Epithelial cell of esophagus (primary cell): ENCODE measurements at places on chromosomes 4 and X.

DNA sequence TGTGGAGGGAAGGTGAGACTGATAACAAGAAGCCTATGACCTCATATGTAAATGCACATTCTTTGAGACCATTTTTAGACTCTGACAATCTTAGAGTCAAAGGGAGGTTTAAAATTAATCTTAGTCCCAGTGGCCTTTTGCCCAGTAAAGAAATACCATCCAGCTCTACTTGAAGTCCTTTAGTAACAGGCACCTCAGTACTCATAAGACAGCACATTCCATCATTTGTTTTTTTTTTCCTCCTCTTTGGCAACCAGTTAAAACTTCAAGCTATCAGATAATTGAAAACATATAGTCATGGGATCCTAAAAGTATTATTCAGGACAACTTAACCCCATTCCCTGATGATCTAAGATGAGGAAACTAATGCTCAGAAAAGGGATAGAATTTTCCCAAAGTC is 4.6 kb downstream of the EDA2R start:
- DNase-seq: no peak

DNA sequence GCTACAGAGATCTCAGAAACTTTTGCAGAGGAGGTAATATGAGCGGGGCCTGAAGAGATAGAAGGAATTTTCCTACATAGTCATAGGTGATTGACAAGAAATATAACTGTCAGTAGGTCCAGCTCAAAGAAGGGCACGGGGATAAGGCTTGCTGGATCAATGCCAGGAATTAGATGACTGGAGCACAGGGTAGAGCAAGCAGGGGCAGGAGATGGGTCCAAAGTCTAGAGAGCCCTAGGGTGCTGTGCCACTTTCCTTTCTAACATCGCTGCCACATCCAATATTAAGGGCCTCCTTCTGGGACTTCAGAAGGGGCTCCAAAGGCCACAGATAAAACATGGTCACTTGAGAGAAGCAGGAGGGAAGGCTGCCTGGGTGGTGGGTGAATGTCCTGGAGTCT is 402.2 kb downstream of the MID1IP1 start:
- DNase-seq: no peak

DNA sequence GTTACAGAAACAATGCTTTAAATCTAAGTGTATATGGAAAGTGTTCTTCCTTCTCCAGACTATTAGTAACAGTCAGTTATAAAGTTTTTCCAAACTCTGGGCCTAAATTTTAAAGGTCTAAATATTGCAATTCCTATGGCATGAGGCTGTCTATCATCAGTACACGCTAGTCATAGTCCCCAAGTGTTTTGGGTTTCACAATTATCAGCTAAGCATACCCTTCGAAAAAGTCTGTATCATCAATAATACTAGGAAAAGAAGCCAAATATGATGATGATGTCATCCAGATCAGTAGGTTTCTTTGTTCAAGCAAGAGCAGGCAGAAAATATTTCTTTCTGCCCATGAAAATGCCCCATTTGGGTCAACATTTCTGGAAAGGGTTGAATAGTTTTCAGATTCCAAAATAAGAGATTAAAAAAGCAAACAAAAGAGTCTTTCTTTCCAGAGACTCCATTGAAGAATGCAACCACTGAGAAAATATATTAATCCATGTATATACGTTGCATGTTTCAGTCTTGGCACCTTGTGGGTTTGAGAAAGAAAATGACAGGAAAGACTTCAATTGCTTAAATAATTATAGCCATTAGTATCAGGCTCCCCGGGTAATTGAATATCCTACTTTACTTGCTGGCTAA is 173.8 kb downstream of the CAMK2D start:
- DNase-seq: no peak

- DNase-seq: no peak
Measured at GRCh38 chrX:96376266-96376665, 308.4 kb upstream of the DIAPH2 start.

- no peak for DNase-seq
Measured at GRCh38 chrX:21843179-21843578, 3.8 kb downstream of the MBTPS2 start.

DNA sequence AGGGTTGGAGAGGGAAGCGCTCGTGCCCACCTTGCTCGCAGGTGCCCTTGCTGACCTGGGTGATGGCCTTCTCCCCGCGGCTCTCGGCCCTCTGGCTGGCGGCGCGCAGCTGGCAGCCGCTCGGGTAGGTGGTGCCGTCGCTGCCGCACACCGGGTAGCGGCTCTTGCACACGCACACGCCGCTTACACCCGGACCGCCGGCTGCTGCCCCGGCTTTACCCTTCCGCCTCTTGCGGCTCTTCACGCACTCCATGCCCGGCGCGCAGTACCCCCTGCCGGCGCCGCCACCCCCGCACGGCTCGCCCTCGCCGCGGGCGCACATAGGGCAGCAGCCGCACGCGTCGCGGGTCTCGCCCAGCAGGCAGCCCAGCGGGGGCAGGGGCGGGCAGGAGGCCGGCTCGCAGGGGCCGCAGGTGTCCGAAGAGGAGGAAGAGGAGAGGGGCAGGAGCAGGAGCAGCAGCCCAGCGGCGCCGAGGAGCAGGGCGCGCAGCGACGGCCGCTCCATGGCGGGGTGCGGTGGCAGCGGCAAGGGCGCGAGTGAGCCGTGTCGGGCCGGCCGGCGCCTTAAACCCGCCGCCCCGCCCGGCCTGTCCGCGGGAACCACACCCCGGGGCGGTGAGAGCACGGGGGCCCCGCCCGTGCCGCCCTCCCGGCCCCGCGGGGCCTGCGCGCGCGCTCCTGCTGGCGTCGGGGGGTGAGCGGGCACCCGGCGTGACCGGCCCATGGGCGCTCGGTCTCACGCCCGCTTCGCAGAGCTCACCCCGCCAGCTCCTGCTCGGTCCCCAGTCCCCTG is at the start of gene IGFBP7:
Gene IGFBP7 (minus strand): TSS at position 539 of the 793 bp plus-strand sequence. CDS start 34 bp downstream, at position 505.
- DNase-seq: peak; percentile 57

DNA sequence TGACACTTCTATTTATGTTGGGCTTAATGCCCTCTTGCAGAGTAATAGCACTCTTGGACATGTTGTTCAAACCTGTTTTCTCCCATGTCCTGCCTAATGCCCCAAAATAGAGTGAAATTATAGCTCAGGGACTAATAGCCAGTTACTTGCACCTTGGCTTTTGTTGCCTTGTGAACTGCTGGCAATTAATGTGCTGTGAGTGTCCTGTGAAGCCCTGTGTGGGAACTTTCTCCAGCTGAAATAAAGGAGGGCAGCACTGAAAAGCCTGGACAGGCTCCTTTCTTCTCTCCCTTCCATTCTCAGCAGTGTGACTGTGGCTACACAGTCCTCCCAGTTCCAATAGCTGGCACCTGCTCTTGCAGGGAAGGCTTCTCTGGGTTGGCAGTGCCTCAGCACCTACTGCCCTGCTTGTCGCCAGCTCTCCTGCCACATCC is 72.4 kb downstream of the DCLK2 start:
- DNase-seq: no peak

GRCh38 chr4:39660045-39660444 is 21.4 kb upstream of the SMIM14 start:
- peak; percentile 75 for DNase-seq

- DNase-seq: peak; percentile 0
Measured at GRCh38 chrX:143437439-143437838, 79.8 kb downstream of the SPANXN3 start.

GRCh38 chr4:103306870-103307375 is 108.8 kb upstream of the CENPE start:
- DNase-seq: peak; percentile 34

- DNase-seq: no peak
Measured at GRCh38 chr4:71446479-71447081, 107.8 kb downstream of the SLC4A4 start.

GRCh38 chr4:173398779-173399415 is at the start of gene SCRG1:
SCRG1 (minus strand) TSS chr4:173399116; CDS start chr4:173391414, 7,702 bp downstream.
- DNase-seq: no peak

DNA sequence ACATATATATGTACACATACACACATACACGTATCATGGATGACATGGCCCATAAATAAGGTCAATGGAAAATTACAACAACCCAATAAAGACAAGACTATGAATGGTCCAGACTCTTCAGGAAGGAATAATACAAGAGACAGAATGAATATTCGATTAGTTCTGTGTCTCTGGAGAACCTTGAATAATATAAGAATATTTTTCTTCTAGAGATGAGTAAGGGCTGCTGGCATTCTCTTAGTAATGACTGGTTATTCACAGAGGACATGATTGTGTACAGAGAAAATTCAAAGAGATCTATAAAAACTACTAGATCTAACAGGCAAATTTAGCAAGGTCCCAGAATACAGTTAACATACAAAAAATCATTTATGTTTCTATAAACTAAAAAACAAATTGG is 23.3 kb downstream of the SPIN4 start:
- DNase-seq: no peak

DNA sequence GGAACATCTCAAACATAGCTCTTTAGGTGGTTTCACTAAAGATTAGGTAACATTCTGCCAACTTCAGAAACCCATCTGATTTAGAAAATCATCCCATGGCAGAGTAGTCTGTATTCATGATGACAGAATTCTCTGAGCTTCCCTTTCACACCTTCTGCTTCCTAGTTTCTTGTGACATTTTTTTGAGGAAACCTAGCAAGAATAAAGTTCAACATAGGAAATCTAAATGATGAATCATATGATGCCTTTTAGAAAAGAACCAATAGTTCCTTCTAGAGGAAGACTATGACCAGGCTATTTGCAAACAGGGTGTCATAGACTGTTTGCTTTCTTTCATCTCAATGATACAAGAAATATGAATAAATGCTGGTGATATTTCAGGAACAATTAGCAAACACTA is 49.8 kb upstream of the CAMK2D start:
- DNase-seq: no peak

DNA sequence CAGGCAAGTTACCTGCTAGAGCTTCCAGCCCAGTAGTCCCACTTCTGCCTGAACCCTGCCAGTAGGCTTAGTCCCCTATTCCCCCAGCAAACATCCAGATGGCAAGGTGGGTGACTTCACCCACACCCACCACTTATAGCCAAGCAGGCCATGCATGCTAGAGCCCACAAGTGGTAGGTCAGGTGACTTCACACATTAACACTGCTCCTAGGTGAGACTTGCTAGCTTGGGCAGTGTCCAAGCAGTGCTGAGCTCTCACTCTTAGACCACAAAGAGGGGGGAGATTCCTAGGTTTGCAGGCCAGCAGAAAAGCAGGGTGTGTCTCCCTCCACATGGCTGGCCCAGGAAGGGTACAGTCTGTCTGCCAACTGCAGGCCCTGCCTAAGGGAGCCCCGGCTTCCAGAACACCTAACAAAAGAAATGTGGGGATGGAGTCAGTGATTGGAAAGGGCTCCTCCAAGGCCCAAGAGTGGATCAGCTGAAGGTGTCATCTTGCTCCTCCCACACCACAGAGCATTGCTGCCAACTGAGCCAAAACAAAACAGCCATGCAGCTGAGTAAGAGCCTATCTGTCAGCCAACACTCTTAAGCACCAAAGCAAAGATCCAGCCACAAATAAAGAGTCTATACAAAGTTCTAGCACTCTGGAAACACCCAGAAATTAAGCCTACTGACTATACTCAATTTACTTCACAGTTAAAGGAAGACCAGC is 158.1 kb upstream of the USP38 start:
- no peak for DNase-seq

- peak; percentile 66 for DNase-seq
Measured at GRCh38 chr4:80767944-80768343, 262.6 kb upstream of the BMP3 start.

DNA sequence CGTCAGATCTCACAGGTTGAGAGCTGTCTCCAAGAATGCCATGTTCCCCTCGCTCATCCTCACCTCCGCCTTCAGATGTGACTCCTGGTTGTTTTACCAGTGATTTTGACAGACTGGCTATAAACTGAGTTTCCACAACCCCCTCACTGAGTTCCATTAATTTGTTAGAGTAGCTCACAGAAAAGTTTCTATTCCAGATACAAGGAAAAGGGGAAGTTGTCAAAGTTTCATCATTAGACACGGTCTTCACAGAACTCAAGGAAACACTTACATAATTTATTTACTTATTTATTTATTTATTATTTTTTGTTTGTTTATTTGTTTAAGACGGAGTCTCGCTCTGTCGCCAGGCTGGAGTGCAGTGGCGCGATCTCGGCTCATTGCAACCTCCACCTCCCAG is 55.7 kb upstream of the IQSEC2 start:
- no peak for DNase-seq

GRCh38 chr4:181982437-181982836 is 260.8 kb upstream of the TENM3 start:
- DNase-seq: no peak

DNA sequence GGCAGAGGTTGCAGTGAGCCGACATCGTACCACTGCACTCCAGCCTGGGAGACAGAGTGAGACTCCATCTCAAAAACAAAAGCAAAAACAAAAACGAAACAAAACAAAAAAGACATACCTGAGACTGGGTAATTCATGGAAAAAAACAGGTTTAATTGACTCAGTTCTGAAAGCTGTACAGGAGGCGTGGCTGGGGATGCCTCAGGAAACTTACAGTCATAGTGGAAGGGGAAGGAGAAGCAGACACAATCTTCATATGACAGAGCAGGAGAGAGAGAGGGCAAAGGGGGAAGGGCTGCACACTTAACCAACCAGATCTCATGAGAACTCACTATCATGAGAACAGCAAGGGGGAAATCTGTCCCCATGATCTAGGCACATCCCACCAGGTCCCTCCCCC is 229.5 kb downstream of the STK32B start:
- DNase-seq: no peak

DNA sequence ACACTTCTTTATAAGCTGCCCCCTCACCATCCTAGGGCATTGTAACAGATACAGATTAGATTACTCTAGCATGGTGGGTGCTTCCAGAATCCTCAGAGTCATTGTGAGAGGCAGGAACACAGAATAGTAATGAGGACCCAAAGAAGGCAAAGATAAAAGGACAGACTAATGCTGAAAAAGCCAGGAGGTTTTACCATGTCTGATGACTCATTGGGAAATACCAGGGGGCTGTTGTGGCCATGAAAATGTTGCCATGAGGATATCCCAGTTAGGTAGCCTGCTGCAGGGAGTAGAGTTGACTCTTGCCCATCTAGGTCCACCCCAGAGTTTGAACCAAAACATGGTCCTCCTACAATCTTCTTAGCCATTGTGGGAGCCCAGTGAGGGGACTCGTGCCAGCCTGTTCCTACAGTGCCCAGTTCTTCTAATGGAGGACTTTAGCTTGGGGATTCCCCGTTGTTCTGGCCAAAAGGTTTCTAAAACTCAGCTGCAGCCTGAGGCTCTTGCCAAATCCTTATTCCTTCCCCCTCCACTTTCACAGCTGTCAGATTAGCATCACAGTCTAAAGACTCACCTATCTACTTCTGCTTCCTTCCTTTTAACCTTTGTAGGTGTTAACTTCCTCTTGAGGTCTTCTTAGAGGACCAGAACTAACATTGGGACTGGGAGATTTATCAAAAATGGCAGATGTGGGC is 586.0 kb upstream of the AADAT start:
- DNase-seq: peak; percentile 28

DNA sequence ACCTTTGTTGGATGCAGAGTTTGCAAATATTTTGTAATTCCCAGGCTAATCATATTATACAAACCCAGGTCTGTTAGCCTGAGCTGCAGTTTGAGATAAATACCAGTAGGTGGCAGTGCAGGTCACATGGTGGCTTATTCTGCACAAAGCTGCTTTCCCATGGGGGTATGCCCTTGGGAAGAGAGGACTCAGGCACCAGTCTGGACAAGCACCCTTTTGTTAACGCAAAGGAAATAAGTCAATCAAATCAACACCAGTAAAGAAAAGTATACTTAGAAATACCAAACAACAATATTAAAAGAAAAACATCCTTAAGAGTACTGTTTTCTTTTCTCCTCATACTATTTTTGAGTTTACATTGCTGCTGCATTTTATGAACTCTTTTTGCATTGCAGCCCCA is 389.0 kb upstream of the ZFP42 start:
- DNase-seq: peak; percentile 85
